DND-41 (cell line): ENCODE measurements at places on chromosomes 7 and 10.

GRCh38 chr7:129278688-129279087, 53.9 kb downstream of the AHCYL2 start:
- no peak for DNase-seq
- no peak overlapping the region for H3K4me3 ChIP-seq
- H3K4me1 ChIP-seq, result no peaks in the 10 kb centered on the region
- no peaks in the 10 kb centered on the region for H3K36me3 ChIP-seq

GRCh38 chr7:85103962-85104361, 82.9 kb downstream of the SEMA3D start:
- DNase-seq, result no peak
- no peaks in the 10 kb centered on the region for H3K36me3 ChIP-seq
- no peak overlapping the region for H3K27ac ChIP-seq
- H3K4me3 ChIP-seq, result no peak overlapping the region
- H3K27me3 ChIP-seq, result no peaks in the 10 kb centered on the region
- no peaks in the 10 kb centered on the region for H3K4me1 ChIP-seq

DNA sequence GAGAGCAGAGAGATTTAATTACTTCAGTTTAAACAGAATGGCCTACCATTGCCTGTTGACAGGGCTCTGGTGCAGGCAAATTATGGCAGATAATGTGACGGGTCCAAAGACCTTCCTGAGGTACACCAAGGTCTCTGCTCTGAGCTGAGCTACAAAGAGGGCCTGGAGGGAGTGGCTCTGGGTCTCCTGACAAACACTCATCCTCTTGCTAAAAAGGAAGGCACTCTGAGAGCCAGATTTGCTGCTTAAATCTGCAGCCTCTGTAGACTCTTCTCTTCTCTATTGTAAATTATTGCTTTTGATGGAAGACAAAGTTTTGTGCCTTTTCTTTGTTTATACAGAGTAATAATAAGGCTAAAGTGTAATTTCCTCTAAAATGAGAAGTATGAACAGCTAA, 529.5 kb upstream of the FZD8 start:
- H3K27me3 ChIP-seq, result no peaks in the 10 kb centered on the region
- no peak overlapping the region for H3K27ac ChIP-seq
- H3K4me1 ChIP-seq, result peaks cover 6% of the 10 kb centered on the region; the same call in 1 of the 2 replicates
- DNase-seq, result no peak
- H3K4me3 ChIP-seq, result no peak overlapping the region

- DNase-seq, result no peak
- no peak overlapping the region for H3K27ac ChIP-seq
- H3K4me1 ChIP-seq, result no peaks in the 10 kb centered on the region
- no peaks in the 10 kb centered on the region for H3K27me3 ChIP-seq
- no peaks in the 10 kb centered on the region for H3K36me3 ChIP-seq
Measured at GRCh38 chr7:111987115-111987826, 218.9 kb downstream of the DOCK4 start.

DNA sequence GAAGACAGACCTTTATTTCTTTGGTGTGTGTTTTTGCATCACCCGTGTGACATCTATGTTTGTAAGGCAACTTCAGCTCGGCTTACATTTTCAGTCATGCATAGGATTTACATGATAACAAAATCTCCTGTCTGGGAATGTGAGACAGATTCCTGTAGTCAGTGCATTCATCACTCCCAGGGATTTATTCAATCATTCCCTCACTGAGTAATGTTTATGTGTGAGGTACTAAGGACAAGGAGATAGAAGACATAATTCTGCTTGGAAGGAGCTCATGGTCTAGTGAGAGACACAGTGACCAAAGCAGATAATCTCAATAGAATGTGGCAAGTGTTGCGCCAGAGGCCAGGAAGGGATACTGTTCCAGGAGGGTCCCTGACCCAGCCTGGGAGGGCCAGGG, 35.2 kb upstream of the BMPER start:
- no peak overlapping the region for H3K27ac ChIP-seq
- no peaks in the 10 kb centered on the region for H3K36me3 ChIP-seq
- no peaks in the 10 kb centered on the region for H3K4me1 ChIP-seq
- DNase-seq, result no peak

DNA sequence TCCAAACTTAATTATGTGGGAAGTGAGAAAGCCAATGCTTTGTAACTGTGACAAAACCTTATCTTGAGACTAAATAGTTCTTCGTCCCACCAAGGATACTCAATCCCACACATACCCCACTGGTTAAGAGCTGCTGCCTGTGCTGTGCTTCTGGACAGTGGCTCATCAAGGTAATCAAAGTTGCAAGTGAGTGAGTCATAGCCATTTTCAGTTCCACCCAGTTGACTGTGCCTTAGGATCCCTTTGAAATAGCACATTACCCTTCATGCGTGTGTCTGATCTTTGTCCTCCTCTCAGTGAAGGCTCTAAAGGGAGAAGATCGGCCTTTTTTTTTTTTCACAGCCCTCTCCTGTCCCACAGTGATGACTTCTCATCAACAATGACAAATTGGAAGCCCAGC, 706.0 kb upstream of the AUTS2 start:
- H3K27ac ChIP-seq, result no peak overlapping the region
- no peaks in the 10 kb centered on the region for H3K36me3 ChIP-seq
- DNase-seq, result no peak

DNA sequence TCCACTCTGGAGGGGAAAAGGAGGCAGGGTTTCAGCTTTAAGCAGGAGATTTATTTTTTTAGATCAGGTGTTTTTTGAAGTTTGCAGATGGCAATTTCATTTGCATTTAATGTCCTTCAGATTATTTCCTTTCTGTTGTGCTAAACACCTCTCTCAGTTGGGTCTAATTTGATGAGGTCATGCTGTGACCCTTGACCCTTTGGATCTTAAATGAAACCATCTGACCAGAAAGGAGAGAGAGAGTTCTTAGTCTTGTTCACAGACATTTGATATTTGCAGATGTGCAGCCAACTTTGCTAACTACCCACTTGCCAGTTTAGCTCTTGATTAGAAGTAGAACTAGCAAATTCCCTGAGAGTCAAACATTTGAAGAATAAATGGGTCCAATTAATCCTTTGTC, 101.5 kb upstream of the RAB11FIP2 start:
- no peak overlapping the region for H3K27ac ChIP-seq
- no peak for DNase-seq
- no peak overlapping the region for H3K4me3 ChIP-seq
- H3K27me3 ChIP-seq, result peaks cover 11% of the 10 kb centered on the region

GRCh38 chr7:1953199-1954190, 279.2 kb downstream of the MAD1L1 start:
- no peak overlapping the region for H3K4me3 ChIP-seq
- no peak for DNase-seq
- no peaks in the 10 kb centered on the region for H3K27me3 ChIP-seq
- no peaks in the 10 kb centered on the region for H3K4me1 ChIP-seq
- no peak overlapping the region for H3K27ac ChIP-seq

- no peak overlapping the region for H3K4me3 ChIP-seq
- H3K27me3 ChIP-seq, result peaks cover 22% of the 10 kb centered on the region
- peaks cover 3% of the 10 kb centered on the region for H3K4me1 ChIP-seq
Measured at GRCh38 chr10:102234888-102235597, 6.3 kb downstream of the PITX3 start.

- no peaks in the 10 kb centered on the region for H3K4me1 ChIP-seq
- no peaks in the 10 kb centered on the region for H3K27me3 ChIP-seq
- no peak overlapping the region for H3K4me3 ChIP-seq
- H3K36me3 ChIP-seq, result no peaks in the 10 kb centered on the region
- DNase-seq, result no peak
Measured at GRCh38 chr7:31516680-31517502, 3.0 kb downstream of the ITPRID1 start.

DNA sequence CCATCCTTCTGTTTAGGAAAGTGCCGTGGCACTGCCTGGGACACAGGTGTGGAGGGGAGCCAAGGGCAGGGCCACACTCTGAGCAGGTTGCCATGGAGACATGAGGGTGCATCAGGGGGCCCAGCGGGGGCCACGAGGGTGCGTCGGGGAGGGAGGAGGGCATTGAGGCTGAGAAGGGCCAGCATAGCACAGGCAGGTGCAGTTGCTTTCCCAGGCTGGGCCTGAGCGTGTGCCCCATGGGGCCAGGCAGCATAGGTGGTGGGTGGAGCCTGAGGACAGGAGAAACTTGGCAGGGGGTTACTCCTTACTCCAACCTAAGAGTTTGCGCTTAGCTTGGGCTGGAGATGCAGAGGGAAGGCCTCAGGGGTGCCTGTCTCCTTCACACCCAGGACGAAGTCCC, 15.2 kb downstream of the YKT6 start:
- H3K4me3 ChIP-seq, result no peak overlapping the region
- no peaks in the 10 kb centered on the region for H3K27me3 ChIP-seq
- no peak overlapping the region for H3K27ac ChIP-seq

DNA sequence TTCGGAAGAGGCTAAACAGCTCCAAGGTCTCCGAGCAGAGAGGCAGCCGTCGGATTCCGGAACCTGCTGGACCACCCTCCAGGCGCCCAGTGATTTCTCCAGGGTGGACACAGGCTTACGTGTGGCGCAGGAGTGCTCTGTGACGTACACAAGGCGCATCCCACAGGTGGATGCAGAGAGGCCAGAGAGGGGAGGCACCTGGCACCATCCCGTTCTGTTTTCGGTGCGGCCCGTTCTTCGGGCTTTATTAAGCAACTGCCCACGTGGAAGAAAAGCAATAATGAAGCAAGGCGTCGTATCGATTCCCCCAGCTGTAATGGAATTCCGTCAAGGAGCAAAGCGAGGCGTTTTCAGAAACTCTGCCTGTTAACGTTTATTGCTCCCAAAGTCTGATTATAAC, 163.6 kb downstream of the PTPRN2 start:
- H3K36me3 ChIP-seq, result no peaks in the 10 kb centered on the region
- H3K4me1 ChIP-seq, result no peaks in the 10 kb centered on the region
- H3K27me3 ChIP-seq, result no peaks in the 10 kb centered on the region
- H3K4me3 ChIP-seq, result no peak overlapping the region
- H3K27ac ChIP-seq, result no peak overlapping the region

DNA sequence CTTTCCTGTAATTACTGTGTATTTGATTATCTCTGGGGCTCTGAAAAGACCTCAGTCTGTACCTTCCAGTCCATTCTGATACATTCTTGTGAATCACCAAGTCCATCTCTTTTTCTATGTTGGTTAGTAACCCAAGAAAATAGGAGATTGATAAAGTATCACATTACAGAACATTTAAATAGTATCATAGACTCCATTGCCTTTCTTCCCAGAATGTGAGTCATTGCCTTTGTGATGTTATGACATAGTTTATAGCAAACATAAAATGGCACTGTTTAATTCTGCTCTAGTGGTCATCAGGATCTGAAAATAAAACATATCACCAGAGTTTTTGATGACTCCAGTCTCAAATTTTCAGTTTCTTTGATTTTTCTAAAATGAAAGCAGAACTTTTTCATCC, 78.4 kb downstream of the NRG3 start:
- no peak for DNase-seq
- no peak overlapping the region for H3K4me3 ChIP-seq
- H3K36me3 ChIP-seq, result no peaks in the 10 kb centered on the region
- no peak overlapping the region for H3K27ac ChIP-seq
- no peaks in the 10 kb centered on the region for H3K4me1 ChIP-seq
- no peaks in the 10 kb centered on the region for H3K27me3 ChIP-seq

- no peak for DNase-seq
- peaks cover 8% of the 10 kb centered on the region for H3K4me1 ChIP-seq
- H3K36me3 ChIP-seq, result no peaks in the 10 kb centered on the region
- no peak overlapping the region for H3K27ac ChIP-seq
Measured at GRCh38 chr10:110833941-110834628, 37.6 kb upstream of the PDCD4 start.

GRCh38 chr10:58179238-58179637, 88.5 kb downstream of the IPMK start:
- no peak overlapping the region for H3K4me3 ChIP-seq
- no peak overlapping the region for H3K27ac ChIP-seq
- DNase-seq, result no peak
- H3K36me3 ChIP-seq, result no peaks in the 10 kb centered on the region
- no peaks in the 10 kb centered on the region for H3K27me3 ChIP-seq

GRCh38 chr7:17996442-17997223, 31.0 kb downstream of the PRPS1L1 start:
- no peak overlapping the region for H3K4me3 ChIP-seq
- H3K27me3 ChIP-seq, result no peaks in the 10 kb centered on the region
- no peak for DNase-seq

GRCh38 chr10:122096705-122097104, 107.7 kb downstream of the TACC2 start:
- H3K4me3 ChIP-seq, result no peak overlapping the region
- no peaks in the 10 kb centered on the region for H3K4me1 ChIP-seq
- DNase-seq, result no peak
- no peaks in the 10 kb centered on the region for H3K36me3 ChIP-seq

GRCh38 chr10:133391761-133392518, 2.0 kb upstream of the MTG1 start:
- peaks cover 23% of the 10 kb centered on the region for H3K4me1 ChIP-seq
- no peak overlapping the region for H3K27ac ChIP-seq
- H3K36me3 ChIP-seq, result peaks cover 18% of the 10 kb centered on the region
- no peak overlapping the region for H3K4me3 ChIP-seq

DNA sequence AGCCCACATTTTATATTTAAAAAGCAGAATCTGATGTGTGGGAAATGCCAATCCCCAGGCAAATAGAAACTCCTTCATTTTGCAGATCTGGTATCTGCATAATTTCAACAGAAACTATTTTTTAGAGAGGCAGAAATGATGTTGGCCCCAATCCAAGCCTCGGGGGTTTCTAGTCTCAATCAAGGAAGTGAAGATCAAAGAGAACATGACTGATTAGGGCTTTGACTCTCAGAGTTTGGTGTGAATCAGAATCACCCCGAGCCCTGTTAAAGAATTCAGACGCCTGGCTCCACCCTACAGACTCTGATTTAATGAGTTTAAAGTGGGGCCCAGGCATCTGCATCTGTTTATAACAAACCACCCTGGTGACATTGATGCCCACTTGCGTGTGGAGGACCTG, 36.7 kb upstream of the UBE2H start:
- no peaks in the 10 kb centered on the region for H3K4me1 ChIP-seq
- H3K27me3 ChIP-seq, result no peaks in the 10 kb centered on the region
- H3K36me3 ChIP-seq, result no peaks in the 10 kb centered on the region
- no peak overlapping the region for H3K4me3 ChIP-seq
- DNase-seq, result peak; percentile 32
- H3K27ac ChIP-seq, result no peak overlapping the region

- H3K27ac ChIP-seq, result no peak overlapping the region
- DNase-seq, result no peak
- no peak overlapping the region for H3K4me3 ChIP-seq
- no peaks in the 10 kb centered on the region for H3K27me3 ChIP-seq
- no peaks in the 10 kb centered on the region for H3K4me1 ChIP-seq
- no peaks in the 10 kb centered on the region for H3K36me3 ChIP-seq
Measured at GRCh38 chr10:104831272-104831671, 190.2 kb downstream of the SORCS3 start.

- no peaks in the 10 kb centered on the region for H3K4me1 ChIP-seq
- no peaks in the 10 kb centered on the region for H3K27me3 ChIP-seq
- no peak for DNase-seq
- no peak overlapping the region for H3K27ac ChIP-seq
Measured at GRCh38 chr7:144006029-144006691, 6.0 kb downstream of the OR6B1 start.

GRCh38 chr10:83691791-83692596, 447.3 kb upstream of the GHITM start:
- no peak for DNase-seq
- H3K36me3 ChIP-seq, result no peaks in the 10 kb centered on the region
- H3K4me3 ChIP-seq, result no peak overlapping the region
- H3K27me3 ChIP-seq, result no peaks in the 10 kb centered on the region
- H3K27ac ChIP-seq, result no peak overlapping the region
